NCI-H2029 treated with DMSO at 0.1 percent for 48 hours (cell line): ENCODE measurements at places on chromosomes 5 and 9.

DNA sequence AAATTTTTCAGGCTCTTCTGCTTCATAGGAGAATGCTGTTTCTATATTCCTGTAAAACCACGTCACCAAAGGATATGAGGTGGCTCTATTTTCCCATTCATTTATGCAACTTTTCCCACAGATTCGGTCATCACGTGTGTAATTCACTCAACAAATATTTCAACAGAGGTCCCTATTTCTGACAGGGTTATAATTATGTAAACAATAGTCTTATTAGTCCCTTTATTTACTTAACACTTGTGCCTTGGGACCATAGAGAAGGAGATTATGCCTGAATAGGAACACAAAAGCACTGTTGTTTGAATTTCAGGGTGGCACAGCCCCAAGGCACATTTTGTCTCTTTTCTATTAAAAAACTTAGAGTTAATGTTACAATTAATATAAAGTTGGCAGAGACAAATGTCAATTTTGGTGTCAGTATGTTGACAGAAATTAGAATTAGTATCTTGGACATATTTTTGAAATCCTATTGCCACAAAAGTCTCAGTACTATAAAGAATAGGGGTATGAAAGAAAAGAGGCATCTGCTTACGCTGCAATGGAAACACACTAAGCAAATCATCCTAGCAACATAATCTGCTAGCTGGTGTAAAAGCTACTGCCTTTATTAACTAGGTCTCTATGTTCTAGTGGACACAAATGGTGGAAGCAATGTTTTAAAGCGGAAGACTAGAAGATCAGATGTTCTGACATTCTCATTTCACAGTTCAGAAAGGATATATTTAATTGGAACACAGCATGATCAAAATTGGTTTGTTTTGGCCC lies 229.1 kb upstream of the TBCA start:
- peak; percentile 45 for DNase-seq

DNA sequence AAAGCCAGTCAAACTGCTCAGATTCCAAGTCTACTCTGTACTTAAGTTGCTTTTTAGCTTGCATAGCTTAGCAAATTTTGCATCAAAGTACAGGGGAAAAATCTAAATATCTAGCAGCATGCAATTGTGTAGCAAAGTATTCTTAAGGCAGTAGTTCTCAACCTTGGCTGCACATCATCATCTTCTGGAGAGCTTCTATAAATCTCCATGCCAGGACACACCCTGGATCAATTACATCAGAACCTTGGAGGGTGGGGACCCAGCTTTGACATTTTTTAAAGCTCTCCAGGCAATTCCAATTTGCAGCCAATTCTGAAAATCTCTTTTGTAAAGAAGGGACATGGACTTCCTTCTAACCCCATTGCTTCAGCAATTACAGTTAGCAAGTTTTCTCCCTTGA lies 187.5 kb downstream of the SNCAIP start:
- DNase-seq, result no peak

- no peak for DNase-seq
Measured at GRCh38 chr5:79193643-79194042, 42.3 kb upstream of the JMY start.

GRCh38 chr5:59020611-59021285 lies 437.9 kb downstream of the RAB3C start:
- no peak for DNase-seq

- no peak for DNase-seq
Measured at GRCh38 chr5:57432876-57433275, 49.7 kb downstream of the ACTBL2 start.

- DNase-seq, result no peak
Measured at GRCh38 chr5:171129308-171129707, 179.7 kb upstream of the TLX3 start.

DNA sequence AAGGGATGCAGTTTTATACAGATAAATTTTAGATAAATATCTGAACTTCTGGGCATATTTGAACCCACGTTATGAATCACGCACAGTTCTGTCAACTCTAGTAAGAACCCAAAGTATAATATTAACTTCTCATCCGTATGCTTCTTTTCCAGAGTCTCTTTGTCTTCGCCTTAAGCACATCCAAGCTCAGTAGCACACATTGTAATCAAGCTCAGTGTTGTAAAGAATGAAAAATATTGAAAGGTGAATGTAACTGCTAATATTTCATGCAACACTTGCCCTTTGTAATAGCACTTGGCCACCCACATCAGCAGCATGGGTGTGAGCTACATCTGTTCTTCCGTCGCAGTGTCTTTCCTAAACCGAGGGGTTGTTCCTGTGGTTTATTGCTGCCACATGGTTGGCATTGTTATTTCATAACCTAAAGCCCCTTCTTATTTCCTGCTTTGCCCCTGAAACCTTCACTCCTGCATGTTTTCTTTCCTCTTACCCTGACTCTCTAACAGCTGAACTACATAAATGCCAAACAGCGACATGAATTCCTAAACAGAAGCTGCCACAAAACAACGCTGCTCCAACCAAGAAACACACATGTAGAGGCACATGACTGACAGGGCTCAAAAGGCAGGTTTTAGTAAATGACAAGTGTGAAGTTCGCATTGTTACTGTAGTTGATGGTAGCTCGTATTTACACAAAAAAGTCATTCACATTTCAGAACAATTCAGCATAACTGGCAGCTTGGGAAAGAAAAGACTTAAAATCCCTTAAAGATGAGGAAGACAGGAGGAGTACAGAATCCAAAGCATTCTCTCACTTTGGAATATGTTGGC lies 190.1 kb upstream of the MEF2C start:
- DNase-seq, result no peak

GRCh38 chr5:179699616-179700237 lies 960 bp downstream of the CANX start:
- DNase-seq, result peak; percentile 41

DNA sequence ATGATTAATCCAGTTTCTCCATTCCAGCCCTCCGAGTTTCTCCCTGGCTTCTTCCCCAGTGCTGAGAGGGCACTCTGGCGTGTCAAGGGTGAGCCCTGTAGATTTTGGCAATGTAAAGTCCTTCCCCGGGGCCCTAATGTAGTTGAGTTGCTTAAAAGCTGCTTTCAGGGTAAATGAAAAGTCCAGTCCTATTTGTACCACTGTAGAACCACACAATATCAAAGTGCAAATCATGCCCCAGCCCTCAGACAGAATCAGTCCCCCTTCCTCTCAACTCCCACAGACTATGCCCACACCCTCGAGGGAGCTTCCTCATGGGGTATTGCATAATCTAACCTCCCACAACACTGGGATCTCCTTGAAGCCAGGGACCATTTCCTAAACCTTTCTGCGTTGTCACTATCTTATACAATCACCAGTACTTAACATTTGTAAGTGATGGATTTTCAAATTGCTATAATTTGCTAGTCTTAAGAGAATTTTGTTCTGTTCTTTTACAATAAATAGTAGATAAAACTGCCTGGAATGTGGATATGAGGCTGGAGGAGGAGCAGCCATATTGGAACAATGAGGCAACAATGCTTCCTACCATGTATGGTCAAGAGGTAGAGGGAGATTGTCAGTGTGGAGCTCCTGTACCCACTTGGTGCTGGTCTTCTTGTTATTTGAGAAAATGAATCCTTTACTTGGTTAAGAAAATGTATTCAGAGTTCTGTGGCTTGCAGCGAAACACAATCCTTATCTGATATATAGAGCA lies 34.4 kb downstream of the ZNF366 start:
- DNase-seq, result no peak

DNA sequence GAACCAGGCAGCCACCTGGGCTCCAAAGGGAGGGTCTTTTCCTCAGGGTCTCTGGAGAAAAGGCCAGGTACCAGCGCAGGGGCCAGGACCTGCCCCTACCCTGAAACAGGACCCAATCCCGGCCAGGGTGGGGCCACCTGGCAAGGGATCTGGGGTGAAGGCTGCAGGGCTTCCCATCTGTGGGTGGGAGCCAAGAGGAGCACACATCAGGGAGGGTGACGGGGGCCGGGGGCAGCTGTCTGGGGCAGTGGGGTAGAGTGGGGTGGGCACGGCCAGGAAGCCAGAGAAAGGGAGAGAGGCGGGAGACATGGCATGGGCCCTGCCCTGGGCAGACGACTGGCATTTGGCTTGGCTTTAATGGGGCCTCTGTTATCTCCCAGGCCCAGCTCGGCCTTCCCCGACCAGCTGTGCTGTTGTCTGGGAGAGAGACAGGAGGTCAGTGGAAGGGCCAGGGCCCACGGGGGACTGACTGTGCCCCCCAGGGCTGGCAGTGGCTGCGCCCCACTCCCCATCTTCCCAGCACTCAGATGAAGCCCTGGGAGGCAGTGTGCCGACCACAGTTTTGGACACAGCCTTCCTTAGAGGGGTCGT lies 57.2 kb upstream of the RNF130 start:
- DNase-seq, result no peak

DNA sequence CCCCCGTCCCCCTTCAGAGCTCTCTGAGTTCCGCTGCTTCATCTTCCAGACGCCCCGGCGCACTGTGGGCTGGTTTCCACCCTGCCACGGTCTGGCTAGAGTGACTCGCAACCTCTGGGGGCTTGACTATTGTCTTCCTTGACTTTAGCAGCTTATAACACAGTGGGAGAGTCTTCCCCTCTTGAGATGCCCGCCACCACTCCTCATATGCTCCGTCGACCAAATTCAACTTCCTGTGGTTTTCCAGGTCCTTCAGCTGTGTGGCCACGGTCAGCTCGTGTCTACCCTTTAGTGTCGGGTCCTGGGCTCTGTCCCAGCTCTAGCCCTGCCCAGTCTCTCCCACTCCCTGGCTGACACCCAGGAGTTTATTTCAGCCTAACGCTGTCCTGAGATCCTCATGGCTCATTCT lies 28.2 kb upstream of the NCS1 start:
- DNase-seq, result no peak

DNA sequence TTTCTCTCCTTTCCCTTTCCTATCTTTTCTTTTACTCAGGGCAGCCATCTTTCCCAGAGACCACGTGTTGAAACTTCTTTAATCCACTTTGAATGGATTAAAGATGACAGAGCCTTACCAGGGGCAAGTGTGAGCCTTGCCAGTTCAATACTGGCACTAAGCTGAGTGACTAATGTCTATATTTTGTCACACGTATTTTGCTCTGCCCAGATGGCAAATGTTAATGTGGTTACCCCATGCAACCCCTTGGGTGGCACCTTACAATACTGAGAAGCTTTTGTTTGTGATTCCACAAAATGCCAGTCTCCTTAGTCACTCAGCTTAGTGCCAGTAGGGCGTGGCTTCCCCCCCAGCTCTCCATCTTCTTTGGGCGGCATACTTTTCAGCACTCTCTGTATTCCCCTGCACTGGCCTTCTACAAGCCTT lies 24.8 kb downstream of the ANXA1 start:
- DNase-seq, result no peak

DNA sequence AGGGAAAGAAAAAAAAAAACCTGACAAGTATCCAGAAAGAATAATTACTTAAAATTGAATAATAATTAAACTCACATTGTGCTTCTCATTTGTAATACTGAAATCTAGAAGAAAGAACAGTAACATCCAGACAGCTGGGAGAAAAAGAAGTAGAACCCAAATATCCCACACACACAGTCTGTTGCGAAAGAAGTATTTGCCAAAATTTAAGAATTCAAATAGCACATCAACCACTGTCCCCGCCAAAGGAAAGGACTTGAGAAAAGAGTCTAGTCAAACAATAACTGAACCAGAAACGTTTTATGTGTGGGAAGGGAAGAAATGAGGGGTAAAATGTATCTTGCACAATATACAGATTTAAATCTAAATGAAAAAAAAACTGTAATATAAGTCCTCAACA lies 202.8 kb downstream of the MLLT3 start:
- DNase-seq, result no peak
